ENCODE measurements at places on chromosomes 2 and 18. TPM values are rescaled to one million over a fixed set of nuclear protein-coding genes. Genes with fewer than 3 reads are reported as not detected.

DNA sequence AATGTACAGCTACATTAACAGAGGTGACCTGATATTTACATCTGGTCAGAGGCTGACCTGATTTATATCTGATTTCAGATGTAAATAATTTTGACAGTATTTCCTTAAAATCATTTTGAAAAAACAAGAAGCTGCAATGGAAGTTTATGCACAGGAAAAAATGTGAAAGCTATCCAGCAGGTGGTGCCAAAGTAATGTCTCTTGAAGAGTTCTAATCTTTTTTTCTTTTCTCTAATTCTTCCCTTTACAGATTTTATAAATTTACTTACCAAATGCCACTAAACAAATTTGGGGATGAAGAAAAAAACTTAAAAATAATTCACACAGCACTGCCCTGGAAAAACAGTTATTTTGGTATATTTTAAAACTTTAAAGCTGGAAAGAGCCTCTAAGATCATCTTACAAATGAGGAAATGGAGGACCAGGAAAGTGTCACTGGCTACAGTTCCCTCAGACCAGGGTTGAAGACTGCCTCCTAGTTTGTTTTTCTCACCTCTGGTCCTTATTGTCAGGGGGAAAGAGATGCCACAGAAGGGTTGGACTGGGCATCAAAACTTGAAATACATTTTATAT, 16.4 kb upstream of the FBLN7 start:
- peak; percentile 16 for DNase-seq

DNA sequence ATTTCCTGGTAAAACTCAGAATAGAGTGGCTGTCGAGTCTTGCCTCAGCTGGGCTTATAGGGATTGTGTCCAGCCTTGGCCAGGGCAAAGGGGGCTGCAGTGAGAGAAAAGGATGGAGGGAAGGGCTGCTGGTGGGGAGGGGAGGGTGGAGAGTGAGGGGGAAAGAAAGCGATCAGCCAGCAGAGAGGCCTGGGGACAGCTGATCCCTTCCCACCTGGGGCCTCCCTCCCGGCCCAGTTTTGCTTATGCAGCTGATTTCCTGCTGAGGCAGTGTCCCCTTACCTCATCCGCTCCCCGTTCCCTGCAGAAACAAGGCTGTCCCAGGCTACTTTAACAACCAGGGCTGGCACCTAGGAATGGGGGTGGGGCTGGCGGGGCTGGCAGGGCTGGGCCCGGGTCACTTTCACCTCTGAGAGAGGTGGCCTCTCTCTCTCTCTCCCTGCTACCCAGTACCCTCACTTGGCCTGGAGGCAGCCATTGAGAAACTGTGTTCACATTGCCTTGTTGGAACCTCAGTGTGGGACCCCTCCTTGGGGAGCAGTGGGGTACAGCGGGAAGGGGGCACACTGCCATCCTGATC, 12.2 kb upstream of the GMPPA start:
- DNase-seq = no peak

DNA sequence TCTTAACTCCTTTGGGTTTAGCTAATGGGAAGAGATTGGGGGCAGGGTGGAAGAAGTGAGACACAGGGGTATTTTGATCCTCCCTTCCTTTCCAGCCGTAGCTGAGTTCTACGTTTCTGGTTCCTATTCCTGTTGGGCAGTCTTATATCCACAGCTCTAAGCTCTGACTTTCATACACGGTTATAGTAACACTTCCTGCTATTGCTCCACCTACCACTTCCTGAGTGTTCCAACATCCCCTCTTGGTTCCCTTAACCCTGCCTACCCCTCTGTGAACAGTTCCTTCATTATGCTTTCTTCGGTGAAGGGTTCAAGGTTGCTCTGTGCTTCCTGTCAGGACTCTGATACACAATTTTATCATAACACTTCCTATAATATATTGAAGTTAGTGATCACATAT, 205.1 kb downstream of the DNAH7 start:
- no peak for DNase-seq

- DNase-seq = no peak
These were observed 5.8 kb upstream of the OXER1 start for GRCh38 chr2:42769583-42770287.

- no peak for DNase-seq
These were observed 762 bp downstream of the YIPF4 start for GRCh38 chr2:32278478-32278853.

DNA sequence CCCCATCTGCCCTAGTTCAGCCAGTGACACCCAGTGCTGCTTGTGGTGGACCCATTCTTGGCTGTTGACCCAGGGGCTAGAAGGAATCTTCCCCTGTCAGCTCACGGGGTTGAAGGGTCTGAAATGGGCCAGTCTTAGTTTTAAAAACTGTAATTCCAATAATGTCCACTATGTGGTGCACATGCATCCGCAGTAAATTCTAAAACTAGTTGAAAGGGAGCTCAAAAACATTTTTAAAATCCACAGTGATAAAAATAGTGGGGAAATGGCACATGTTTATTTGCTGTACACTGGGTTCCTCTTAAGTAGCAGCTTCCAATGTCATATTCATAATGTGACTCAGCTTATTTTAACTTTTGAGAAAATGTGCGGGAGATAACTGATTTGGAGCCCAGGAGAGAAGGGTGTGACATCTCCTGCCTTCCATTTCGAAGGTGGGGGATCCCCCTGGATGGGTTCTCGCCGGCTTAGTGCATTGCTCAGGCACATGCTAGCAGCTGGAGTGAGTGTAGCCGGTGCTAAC, 32.8 kb downstream of the GRHL1 start:
- peak; percentile 32 for DNase-seq

DNA sequence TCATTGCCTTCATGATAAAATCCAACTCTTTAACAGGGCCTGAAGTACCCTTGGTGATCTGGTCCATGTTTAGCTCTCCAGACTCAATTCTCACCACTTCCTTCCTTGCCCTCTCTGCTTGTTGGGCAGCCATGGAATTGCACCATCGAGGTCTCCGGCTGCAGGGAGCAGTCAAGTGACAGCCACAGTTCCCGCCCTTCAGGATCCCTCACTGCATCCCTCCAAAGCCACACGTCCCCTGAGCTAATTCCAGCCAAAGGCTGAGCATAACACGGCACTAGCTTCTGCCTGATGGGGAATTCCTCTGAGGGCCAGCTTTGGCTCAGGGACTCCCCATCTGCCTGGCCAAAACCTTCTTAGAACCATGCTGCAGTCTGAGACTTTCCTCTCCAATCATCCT, 47.4 kb upstream of the SLC1A4 start:
- no peak for DNase-seq

DNA sequence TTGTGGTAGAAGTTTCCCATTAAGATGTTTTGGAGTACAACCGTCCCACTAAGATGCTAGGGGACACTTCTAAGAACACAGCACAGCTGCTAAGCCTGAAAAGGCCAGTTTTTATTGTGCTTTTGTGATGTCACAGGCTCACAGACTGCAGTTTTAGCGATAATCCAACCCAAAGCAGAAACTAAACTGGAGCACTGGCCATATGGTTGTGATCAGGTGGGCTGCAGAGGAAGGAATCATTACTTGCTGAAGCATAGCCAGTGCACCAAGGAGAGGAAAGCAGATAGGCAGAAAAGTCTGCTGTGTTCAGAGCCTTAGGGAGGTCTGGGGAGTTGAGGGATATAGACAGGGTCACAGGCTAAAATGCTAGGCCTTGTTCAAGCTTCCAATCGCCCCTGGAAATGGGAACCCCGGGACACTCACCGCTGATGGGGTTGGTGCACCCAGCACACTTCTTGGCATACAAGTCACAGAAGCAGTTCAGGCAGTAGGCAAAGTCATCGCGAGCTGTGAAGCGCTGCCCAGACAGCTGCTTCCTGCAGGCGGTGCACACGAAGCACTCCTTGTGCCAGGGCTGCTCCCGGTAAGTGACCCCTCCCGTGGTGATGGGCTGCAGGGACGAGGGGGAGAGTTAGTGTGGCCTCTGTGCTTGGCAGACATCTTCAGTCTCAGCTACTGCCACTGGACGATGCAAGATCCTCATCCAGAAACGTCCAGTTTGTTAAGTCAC, 25.7 kb downstream of the C2orf49 start:
- DNase-seq = no peak

- DNase-seq = peak; percentile 14
These were observed 39.5 kb downstream of the ADNP2 start for GRCh38 chr18:80148326-80149199.

GRCh38 chr2:144890828-144891227, 370.9 kb upstream of the ZEB2 start:
- DNase-seq = peak; percentile 49

DNA sequence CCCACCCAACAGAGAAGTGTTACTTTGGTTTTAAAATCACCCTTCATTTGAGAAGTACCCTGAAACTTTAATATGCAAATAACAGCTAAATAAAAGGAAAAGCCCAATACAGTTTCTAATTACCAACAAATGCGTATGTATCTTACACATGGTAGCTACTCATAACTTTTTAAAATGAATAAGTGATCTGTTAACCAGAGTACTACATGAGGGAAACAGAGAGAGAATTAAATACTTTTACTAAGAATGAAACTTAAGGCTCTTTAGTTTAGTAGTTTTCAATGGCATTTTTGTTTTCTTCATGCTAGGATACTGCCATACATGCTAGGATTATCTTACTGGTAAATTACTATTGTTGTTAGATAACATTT, 39.1 kb upstream of the NABP1 start:
- no peak for DNase-seq

- DNase-seq = peak; percentile 6
These were observed 105.8 kb upstream of the SMAD2 start for GRCh38 chr18:48036226-48036625.

DNA sequence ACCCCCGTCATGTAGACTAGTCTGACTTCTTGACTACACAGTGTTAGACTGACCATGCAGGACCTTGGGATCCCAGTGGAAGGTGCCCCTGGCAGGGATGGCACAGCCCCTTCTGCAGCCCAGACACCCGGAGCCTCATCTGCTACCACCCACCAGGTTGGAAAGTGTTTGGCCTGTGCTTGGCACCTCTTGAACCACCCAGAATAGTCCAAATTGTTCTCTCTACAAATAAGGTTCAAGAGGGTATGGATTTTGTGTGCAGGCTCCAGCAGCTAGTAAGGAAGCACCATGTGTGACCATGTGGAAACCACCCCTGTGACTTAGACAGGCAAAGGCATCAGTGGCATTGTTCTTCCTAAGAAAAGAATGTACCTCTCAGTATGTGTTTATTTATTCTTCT, 18.4 kb downstream of the L3MBTL4 start:
- no peak for DNase-seq

DNA sequence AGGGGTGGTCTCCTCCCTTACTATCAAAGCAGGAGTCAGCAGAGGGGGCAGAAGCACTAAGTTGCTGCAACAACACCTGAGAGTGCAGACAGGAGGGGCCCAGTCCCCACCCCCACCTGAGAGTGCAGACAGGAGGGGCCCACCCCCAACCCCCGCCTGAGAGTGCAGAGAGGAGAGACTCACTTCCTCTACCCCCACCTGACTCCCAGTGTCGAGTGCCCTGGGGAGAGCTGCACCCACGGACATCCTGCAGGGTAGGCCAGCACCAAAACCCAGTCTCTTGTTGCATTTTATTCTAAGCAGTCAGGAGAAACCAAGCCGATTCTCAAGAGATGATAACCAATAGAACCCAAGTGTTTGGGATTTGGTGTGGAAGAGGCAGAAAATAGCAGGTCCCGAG, 78.4 kb downstream of the NAPG start:
- DNase-seq = no peak

DNA sequence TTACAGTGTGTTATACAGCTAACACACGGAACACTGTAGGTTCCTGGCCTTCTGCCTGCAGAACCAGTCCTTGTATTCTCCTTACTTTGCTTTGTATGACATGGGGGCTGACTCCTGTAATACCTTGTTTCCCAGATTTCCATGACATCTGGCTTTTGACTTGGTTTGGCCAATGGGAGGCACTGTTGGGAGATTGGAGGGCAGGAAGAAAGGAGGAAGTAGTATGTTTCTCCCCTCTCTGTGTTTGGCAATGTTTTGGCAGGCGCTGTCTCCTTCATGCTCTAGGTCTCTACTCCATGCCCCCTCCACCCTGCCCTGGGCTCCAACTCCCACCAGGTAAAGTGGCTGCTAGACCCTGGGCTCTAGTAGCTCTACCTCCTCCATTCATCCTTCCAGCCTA, 331.1 kb upstream of the SLC14A2 start:
- DNase-seq = no peak

DNA sequence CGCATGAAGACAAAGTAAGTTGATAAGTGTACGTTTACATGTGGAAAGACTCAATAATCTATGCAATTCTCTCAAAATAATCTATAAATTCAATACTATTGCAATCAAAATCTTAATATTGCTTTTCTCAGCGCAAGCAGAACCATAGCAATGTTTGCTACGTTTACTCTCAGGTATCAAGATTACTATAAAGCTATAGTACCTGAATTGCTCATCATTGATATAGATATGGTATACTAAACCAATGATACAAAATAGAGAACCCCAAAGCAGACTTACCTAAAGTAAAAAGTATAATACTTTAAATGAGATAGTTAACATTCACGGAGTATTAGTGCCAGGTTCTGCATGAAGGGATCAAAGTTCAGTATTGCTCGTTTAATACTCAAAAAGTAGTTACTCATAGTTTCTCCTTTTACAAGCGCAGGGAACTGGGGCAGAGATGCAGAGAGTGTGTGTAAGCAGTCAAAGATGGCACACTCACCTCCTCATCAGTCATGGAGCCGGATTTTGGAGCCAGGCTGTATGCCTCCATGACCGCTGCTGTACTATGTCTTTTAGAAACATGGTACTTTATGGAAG, 391.0 kb upstream of the ID2 start:
- DNase-seq = no peak

DNA sequence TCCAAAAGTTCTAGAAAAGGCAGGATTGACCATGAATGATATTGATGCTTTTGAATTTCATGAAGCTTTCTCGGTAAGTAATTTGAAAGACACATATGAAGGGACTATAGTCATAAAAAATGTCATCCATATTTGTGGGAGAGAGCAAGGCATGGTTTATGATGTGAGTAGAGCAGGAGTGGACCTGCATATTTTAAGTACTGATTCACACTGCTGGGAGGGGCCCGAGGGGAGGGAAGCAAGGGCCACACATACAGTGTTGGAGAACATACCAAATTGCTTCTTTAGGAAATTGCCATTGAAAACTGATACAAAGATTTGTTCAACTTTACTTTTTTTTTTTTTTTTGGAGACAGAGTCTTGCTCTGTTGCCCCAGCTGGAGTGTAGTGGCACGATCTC, 39.4 kb downstream of the HADHB start:
- peak; percentile 57 for DNase-seq

- no peak for DNase-seq
These were observed 51.2 kb downstream of the SLC4A5 start for GRCh38 chr2:74291886-74292621.

GRCh38 chr18:62379051-62379450, 53.9 kb downstream of the TNFRSF11A start:
- no peak for DNase-seq

GRCh38 chr2:182186132-182186735, 200.6 kb downstream of the PPP1R1C start:
- no peak for DNase-seq

The RNF125 gene
- 1.9 TPM for total RNA-seq

The ABHD1 gene
- not detected for total RNA-seq

The TXNDC9 gene
- 48.3 TPM for total RNA-seq

The CTAGE1 gene
- total RNA-seq = 0.12 TPM

The SERPINB4 gene
- total RNA-seq = not detected

The DDX18 gene
- 72.6 TPM for total RNA-seq

The TP53I3 gene
- total RNA-seq = 93.2 TPM

The TGFA gene
- total RNA-seq = 0.55 TPM

The TAF4B gene
- 3.0 TPM for total RNA-seq

The RAB6C gene
- 0.14 TPM for total RNA-seq

The TWIST2 gene
- total RNA-seq = 2.5 TPM

The CRYGB gene
- total RNA-seq = not detected

The PRSS56 gene
- not detected for total RNA-seq

The PSMA8 gene
- total RNA-seq = not detected

The ADRA2B gene
- total RNA-seq = not detected

The UGT1A10 gene
- not detected for total RNA-seq

The IL36RN gene
- 0.14 TPM for total RNA-seq

The GALNT1 gene
- total RNA-seq = 124 TPM

The CPO gene
- not detected for total RNA-seq

Measured in astrocyte (in vitro differentiated cells and primary cell).